Activated CD8-positive, alpha-beta T cell treated with anti-CD3 and anti-CD28 coated beads, Interleukin-2, amount 10 ng/mL, durations not matched to agents 7 days and 5 days (primary cell): ENCODE measurements at places on chromosomes 5 and 9.
A peak's percentile ranks its signal among the peaks of the same experiment; 100 is the strongest.

DNA sequence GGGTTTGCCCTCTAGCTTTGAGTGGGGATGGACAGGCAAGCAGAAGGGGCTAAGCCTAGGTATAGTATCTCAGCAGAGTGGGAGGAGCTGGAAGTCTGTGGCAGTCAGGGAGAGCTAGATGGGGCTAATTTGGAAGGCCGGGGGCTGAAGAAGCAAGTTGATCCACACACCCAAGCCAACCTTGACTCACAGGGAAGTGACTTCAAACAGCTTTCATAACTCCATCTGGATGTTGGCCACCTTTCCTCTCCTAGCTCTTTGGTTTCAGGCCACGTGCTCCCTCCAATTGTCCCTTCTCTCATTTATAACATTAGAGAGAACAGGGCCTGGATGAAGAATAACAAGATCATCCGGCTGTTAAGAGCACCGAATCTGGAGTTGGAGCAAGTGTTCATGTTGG, 36.8 kb downstream of the EGR1 start:
- peaks cover 4% of the 10 kb centered on the region for H3K36me3 ChIP-seq
- H3K27me3 ChIP-seq, result peaks cover 3% of the 10 kb centered on the region
- H3K4me3 ChIP-seq, result no peak overlapping the region
- no peaks in the 10 kb centered on the region for H3K4me1 ChIP-seq

GRCh38 chr9:131076347-131077195, 19.8 kb upstream of the AIF1L start:
- H3K27me3 ChIP-seq, result no peaks in the 10 kb centered on the region
- H3K27ac ChIP-seq, result no peak overlapping the region
- H3K36me3 ChIP-seq, result no peaks in the 10 kb centered on the region
- H3K4me1 ChIP-seq, result peaks cover 2% of the 10 kb centered on the region

GRCh38 chr9:32584784-32585183, 11.8 kb upstream of the NDUFB6 start:
- no peaks in the 10 kb centered on the region for H3K36me3 ChIP-seq
- H3K27ac ChIP-seq, result no peak overlapping the region
- H3K27me3 ChIP-seq, result peaks cover 27% of the 10 kb centered on the region
- H3K4me1 ChIP-seq, result peaks cover 2% of the 10 kb centered on the region

DNA sequence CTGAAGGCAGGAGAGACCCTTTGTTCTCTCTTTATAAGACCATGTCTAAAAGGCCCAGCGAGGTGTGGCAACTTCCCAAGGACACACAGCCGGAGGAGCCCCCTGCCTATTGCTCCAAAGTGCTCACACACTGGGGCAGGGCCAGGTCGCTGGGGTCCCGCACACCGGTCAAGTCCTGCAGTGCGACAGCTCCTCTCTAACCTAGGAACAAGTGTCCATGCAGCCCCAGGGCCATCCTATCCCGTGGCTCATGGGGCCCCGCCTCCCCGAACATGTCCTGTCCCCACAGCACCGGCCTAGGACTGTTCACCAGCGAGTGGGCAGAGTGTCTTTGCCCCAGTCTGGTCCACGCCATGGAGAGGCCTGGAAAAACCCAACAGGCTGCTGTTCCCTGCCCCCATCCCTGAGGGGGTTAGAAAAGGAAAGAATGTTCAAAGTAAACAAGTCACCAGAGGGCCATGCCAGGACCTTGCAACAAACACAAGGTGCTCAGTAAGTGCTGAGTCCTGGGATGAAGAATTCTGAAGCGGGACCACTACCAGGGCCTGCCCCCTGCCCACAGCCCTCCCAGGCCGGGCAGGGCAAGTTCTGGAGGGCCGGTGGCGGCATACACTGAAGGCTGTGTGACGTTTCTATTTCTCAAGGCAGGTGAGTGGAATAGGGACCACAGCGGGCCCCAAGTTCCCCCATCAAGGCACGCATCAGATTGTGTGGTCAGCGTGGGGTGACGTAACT, 938 bp downstream of the NINJ1 start:
- DNase-seq, result peak; percentile 66
- H3K4me1 ChIP-seq, result peaks cover 52% of the 10 kb centered on the region
- no peaks in the 10 kb centered on the region for H3K27me3 ChIP-seq
- H3K27ac ChIP-seq, result peak overlapping the region; percentile 87
- H3K36me3 ChIP-seq, result no peaks in the 10 kb centered on the region

DNA sequence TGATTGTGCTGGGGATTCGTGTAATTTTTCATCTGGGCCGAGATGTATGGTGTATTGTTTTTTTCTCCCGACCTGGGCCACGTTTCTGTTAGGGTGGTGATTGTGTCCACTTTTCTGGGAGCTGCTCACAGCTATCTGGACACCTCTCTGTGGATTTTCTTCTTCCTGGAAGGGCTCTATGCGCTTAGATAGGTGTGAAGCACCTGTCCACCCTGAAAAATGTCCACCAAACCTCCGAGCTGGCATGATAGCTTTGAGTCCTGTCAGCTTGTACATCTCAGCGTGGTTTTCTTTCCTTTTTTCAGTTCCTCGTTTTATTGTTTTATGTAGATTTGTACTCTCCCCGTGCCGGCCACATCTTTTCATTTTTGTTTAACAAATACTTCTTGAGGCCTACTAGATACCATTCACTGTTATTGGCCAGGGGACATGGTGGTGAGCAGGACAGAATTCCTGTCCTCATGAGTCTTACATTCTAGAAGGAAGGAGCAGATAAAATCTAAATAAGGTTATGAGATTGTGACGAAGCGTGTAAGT, 1.1 kb downstream of the UGCG start:
- peaks cover 9% of the 10 kb centered on the region for H3K4me1 ChIP-seq
- H3K27ac ChIP-seq, result no peak overlapping the region
- peaks cover 2% of the 10 kb centered on the region for H3K27me3 ChIP-seq
- DNase-seq, result peak; percentile 40
- H3K36me3 ChIP-seq, result no peaks in the 10 kb centered on the region

DNA sequence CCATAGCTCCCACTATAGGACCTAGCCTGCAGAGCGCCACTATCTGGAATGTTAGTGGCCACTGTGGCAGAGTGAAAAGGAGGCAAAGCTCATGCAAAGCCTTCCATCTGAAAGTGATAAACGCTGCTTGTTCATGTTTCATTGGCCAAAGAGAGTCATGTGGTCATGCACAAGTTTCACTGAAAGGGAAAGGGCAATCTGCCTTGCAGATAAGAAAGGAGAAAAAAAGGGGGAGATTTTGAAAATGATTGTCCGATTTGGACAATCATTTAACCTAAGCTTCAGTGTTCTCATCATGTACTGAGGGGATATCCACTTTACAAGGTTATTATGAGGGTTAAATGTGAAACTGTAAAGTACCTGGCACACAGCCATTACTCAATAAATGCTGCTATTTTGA, 9.0 kb upstream of the MOB3B start:
- no peak overlapping the region for H3K4me3 ChIP-seq
- H3K27me3 ChIP-seq, result no peaks in the 10 kb centered on the region
- DNase-seq, result no peak
- no peaks in the 10 kb centered on the region for H3K36me3 ChIP-seq

DNA sequence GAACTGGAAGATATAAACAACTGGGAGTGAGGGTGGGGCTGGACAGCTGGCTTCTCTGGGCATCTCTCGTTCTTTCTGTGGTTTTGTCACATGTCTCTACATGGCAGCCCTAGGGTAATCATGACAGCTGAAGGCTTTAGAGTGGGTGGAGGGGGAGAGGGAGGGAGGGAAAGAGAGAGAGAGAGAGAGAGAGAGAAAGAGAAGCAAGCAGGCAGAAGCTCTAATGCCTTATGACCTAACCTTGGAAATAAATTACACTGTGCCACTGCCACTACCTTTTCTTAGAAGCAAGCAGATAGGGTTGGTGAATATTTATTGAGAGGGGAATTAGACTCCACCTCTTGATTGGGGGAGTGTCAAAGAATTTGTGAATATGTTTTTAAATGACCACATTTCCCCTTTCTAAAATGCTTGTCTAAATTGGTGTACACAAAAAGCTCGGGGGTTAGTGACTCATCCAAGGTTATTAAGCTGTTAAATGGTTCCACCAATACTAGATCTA, 2.6 kb upstream of the DAPK1 start:
- no peak for DNase-seq
- H3K4me3 ChIP-seq, result no peak overlapping the region
- no peak overlapping the region for H3K27ac ChIP-seq
- peaks cover 30% of the 10 kb centered on the region for H3K27me3 ChIP-seq

- no peak for DNase-seq
- H3K4me1 ChIP-seq, result peaks cover 23% of the 10 kb centered on the region
- H3K4me3 ChIP-seq, result no peak overlapping the region
- no peak overlapping the region for H3K27ac ChIP-seq
- no peaks in the 10 kb centered on the region for H3K27me3 ChIP-seq
These were observed 32.3 kb downstream of the CNTRL start for GRCh38 chr9:121107029-121107428.

DNA sequence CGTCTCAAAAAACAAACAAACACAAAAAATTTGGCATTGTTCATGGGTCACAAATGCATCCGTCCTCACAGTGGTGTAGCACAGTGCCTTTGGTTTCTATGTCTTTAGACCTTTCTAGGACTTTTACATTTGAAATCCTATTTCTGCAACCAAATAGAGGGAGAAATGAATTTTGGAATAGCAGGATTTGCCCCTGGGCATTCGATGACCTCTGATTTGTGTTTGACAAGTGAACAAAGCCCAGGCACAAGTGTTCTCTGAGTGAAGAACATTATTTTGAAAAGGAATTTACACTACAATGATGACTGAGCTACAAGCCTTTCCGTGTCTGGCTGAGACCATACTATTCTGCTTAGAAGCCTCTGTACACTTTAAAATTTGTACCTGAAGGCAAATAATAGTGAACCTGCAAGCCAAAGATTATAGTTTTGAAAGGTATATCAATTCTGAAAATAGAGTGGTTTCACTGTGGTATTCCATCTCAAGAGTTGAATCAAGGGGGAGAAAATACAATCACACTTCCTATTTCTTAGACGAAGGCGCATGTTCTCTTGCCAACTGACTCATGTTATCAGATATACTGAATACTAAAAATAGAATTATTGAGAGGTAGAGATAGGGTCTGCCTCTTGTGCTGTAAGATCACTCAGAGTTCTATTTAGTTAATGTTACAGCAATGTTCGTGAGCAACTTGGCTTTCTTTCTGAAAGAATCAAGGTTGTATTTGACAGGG, 297.6 kb downstream of the KDM4C start:
- H3K27me3 ChIP-seq, result no peaks in the 10 kb centered on the region
- H3K4me3 ChIP-seq, result no peak overlapping the region
- no peak overlapping the region for H3K27ac ChIP-seq
- peaks cover 2% of the 10 kb centered on the region for H3K4me1 ChIP-seq

GRCh38 chr9:89036891-89037290, 45.6 kb downstream of the S1PR3 start:
- H3K27ac ChIP-seq, result no peak overlapping the region
- H3K4me1 ChIP-seq, result no peaks in the 10 kb centered on the region
- DNase-seq, result no peak
- H3K36me3 ChIP-seq, result no peaks in the 10 kb centered on the region
- H3K27me3 ChIP-seq, result peaks cover 19% of the 10 kb centered on the region

DNA sequence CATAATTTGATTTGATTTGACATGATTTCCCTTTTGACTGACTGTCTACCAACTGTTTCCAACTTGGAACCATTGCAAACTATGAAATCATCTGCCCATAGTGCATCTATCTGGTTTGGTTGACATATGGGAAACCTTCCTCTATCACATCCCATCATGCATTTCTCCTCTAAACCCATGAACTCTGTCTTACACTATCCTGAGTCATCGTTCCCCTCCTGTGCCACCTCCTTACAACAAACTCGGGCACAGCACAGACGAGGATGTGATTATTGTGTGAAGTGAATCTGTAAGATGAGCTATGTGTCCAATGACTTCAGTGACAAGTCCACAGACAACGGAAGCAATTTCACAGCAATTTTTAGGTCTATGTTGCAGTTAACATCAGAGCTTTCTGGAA, 126.1 kb downstream of the NPR3 start:
- no peak overlapping the region for H3K27ac ChIP-seq
- DNase-seq, result no peak
- no peaks in the 10 kb centered on the region for H3K27me3 ChIP-seq
- H3K36me3 ChIP-seq, result no peaks in the 10 kb centered on the region
- no peak overlapping the region for H3K4me3 ChIP-seq

DNA sequence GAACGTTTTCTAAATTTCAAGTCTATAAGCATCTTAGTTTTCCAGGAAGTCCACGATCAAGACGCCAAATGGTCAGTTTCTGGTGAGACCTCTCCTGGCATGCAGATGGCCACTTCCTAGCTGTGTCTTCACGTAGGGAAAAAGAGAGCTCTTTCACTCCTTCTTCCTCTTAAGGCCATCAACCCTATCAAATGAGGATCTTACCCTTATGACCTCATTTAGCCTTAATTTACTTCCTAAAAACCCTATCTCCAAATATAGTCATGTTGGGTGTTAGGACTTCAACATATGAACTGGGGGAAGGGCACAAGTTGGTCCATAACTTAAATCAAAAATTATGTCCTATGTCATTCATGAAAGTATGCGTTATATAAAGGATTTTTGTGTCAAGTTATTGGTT, 229.5 kb downstream of the ARL15 start:
- no peaks in the 10 kb centered on the region for H3K36me3 ChIP-seq
- no peaks in the 10 kb centered on the region for H3K27me3 ChIP-seq
- H3K4me1 ChIP-seq, result no peaks in the 10 kb centered on the region
- H3K4me3 ChIP-seq, result no peak overlapping the region

DNA sequence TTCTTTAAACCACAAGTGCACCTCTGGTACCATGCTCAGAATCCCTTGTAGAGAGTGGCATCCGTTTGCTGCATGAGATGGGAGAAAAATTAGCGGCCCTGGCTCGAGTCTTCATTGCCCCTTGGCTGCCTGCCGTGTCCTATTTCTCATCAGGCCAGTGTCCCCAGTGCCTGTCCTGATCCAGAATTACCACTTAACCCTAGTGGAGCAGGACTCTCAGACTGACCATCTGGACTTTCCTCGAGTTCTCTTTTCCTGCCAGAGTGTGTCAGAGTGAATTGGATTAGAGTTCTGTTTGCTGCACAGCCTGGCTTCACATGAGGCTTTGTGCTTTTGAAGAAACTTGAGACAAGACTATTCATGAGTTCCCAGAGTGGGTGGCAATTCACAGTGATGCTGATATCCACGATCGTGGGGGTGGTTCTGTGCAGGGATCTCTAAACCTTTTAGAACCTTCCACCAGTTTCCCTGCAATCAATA, 92.6 kb downstream of the C9orf152 start:
- H3K27ac ChIP-seq, result no peak overlapping the region
- H3K4me3 ChIP-seq, result no peak overlapping the region
- no peak for DNase-seq
- H3K4me1 ChIP-seq, result no peaks in the 10 kb centered on the region

DNA sequence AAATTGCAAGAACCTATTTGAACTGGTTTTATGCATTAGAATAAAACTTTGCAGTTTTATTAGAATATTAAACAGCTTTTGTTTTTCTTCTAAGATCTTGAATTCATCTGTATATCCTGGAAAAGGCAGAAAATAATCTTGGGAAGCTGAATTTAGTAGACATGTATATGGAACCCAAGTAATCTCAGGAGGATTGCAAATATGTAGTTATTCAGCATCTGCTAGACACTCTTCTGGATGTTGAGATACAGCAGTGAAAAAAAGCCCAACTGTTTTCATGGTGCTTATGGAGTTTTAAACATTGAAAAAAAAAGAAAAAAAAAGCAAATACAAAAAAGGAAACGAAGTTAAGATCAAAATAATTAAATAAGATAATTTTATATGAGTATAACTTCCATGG, 922.2 kb upstream of the SEMA6A start:
- no peak overlapping the region for H3K27ac ChIP-seq
- H3K4me1 ChIP-seq, result no peaks in the 10 kb centered on the region
- H3K27me3 ChIP-seq, result no peaks in the 10 kb centered on the region
- DNase-seq, result no peak
- H3K36me3 ChIP-seq, result no peaks in the 10 kb centered on the region
